Osteoblast (primary cell): ENCODE measurements at places on chromosomes 1 and 21. TPM values are rescaled to one million over a fixed set of nuclear protein-coding genes. Genes with fewer than 3 reads are reported as not detected.

DNA sequence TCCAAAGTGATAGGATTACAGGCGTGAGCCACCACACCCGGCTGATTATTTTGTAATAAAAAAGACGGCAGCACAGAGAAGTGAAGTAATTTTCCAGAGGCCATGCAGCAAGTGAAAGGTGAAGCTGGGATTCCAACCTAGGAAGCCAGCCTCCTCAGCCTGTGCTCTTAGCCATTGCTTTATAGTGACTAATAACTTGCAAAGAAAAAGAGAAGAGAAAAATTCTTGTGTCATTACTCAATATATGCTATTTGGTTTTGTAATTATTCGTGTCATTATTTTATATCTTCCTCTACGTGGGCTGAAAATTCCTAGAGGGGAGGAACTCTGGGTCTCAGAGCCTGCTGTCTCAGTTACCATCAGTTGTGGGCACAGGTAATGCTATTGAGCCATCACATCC is 1.6 kb upstream of the IER5 start:
- peak overlapping the region; percentile 91 for H3K27ac ChIP-seq
- peaks cover 21% of the 10 kb centered on the region for H3K36me3 ChIP-seq
- peaks cover 22% of the 10 kb centered on the region for H3K4me1 ChIP-seq

- peaks cover 33% of the 10 kb centered on the region for H3K4me1 ChIP-seq
- no peaks in the 10 kb centered on the region for H3K27me3 ChIP-seq
- DNase-seq: peak; percentile 10
- peak overlapping the region; percentile 98 for H3K27ac ChIP-seq
- H3K4me3 ChIP-seq: no peak overlapping the region
- H3K36me3 ChIP-seq: no peaks in the 10 kb centered on the region
Measured at GRCh38 chr1:181135437-181135731, 46.9 kb downstream of the IER5 start.

DNA sequence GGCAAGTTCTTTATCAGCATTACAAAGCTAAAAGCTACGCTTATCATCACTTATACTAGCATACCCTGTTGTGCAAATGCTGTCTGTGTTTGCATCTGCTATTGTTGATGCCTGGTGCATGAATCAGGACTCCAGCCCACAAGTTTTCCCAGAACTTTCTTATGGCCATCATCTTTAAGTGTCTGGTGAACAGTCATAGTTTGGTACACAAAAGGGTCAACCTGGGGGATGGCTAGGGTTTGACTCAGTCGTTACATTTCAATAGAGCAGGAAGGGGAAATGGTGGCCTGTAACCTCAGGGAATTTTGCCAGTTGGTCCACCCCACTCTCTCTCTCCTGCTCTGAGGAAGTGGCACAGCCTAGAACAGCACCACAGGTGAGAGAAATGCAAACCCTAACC is 35.4 kb downstream of the SELL start:
- H3K27ac ChIP-seq: no peak overlapping the region
- no peak overlapping the region for H3K4me3 ChIP-seq
- H3K36me3 ChIP-seq: no peaks in the 10 kb centered on the region
- no peaks in the 10 kb centered on the region for H3K4me1 ChIP-seq

DNA sequence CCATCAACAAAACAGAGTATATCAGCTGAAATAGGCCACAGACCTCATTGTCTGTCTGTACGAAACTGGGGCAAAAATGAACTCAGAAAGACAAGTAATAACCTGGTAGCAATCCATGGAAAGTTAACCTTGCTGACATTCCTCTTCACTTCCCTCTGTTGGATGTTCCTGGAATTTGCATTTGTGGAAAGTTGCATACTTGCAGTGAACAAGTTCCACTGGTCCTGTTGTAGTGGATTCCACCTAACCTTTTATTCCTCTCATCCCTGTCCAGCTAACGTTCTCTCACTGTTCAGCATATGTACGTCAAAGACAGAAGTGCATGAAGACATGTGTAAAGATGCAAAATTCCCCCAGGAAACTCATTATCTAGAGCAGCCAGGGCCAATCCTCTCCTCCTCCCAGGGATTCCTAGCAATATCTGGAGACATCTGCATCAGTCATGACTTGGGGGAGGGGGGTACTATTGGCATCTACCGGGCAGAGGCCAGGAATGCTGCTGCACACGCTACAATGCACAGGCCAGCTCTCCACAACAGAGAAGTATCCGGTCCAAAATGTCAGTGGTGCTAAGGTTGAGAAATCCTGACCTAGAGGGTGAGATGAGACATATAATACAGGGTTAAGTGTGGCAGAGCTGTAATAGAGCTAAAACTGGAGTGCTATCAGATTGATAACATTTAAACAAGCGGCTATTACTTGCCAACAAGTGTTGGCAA is 8.2 kb downstream of the LPAR3 start:
- H3K27ac ChIP-seq: no peak overlapping the region
- no peaks in the 10 kb centered on the region for H3K36me3 ChIP-seq
- H3K4me3 ChIP-seq: no peak overlapping the region
- H3K4me1 ChIP-seq: peaks cover 2% of the 10 kb centered on the region
- H3K27me3 ChIP-seq: no peaks in the 10 kb centered on the region

- no peaks in the 10 kb centered on the region for H3K27me3 ChIP-seq
- no peaks in the 10 kb centered on the region for H3K36me3 ChIP-seq
- no peak overlapping the region for H3K4me3 ChIP-seq
- peak overlapping the region; percentile 31 for H3K27ac ChIP-seq
Measured at GRCh38 chr1:7579831-7580804, 191.0 kb upstream of the VAMP3 start.

- DNase-seq: peak; percentile 76
- H3K4me1 ChIP-seq: peaks cover 6% of the 10 kb centered on the region
- H3K36me3 ChIP-seq: no peaks in the 10 kb centered on the region
- no peaks in the 10 kb centered on the region for H3K27me3 ChIP-seq
- H3K27ac ChIP-seq: peak overlapping the region; percentile 56
- peak overlapping the region; percentile 88 for H3K4me3 ChIP-seq
Measured at GRCh38 chr1:2642131-2642559, 9.3 kb upstream of the MMEL1 start.

- no peak overlapping the region for H3K4me3 ChIP-seq
- DNase-seq: peak; percentile 85
- H3K27me3 ChIP-seq: no peaks in the 10 kb centered on the region
- peaks cover 30% of the 10 kb centered on the region for H3K36me3 ChIP-seq
- no peak overlapping the region for H3K27ac ChIP-seq
Measured at GRCh38 chr1:111769517-111770146, 13.9 kb downstream of the DDX20 start.

DNA sequence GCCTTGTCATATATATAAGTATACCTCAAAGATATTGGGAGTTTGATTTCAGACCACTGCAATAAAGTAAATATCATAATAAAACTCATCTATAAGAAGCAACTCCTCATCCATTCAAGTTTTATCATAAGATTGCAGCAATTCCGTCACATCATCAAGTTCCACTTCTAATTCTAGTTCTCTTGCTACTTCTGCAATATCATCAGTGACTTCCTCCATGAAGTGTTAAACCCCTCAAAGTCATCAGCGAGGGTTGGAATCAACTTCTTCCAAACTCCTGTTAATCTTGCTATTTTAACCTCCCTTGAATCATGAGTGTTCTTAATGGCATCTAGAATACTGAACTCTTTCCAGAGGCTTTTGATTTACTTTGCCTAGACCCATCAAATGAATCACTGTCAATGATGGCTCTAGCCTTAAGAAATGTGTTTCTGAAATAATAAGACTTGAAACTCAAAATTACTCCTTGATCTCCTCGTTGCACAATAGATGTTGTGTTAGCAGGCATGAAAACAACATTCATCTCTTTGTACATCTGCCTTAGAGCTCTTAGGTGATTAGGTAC is 88.3 kb downstream of the RPE65 start:
- peaks cover 5% of the 10 kb centered on the region for H3K4me1 ChIP-seq
- H3K27ac ChIP-seq: no peak overlapping the region
- H3K4me3 ChIP-seq: no peak overlapping the region

GRCh38 chr1:99365141-99365540 is 100.8 kb downstream of the PLPPR4 start:
- H3K27me3 ChIP-seq: no peaks in the 10 kb centered on the region
- no peak overlapping the region for H3K27ac ChIP-seq
- DNase-seq: no peak

GRCh38 chr1:52102336-52103013 is 39.4 kb upstream of the ZFYVE9 start:
- no peaks in the 10 kb centered on the region for H3K36me3 ChIP-seq
- H3K4me3 ChIP-seq: no peak overlapping the region
- no peaks in the 10 kb centered on the region for H3K27me3 ChIP-seq
- no peak overlapping the region for H3K27ac ChIP-seq

- H3K27ac ChIP-seq: no peak overlapping the region
- no peaks in the 10 kb centered on the region for H3K4me1 ChIP-seq
- no peaks in the 10 kb centered on the region for H3K36me3 ChIP-seq
- DNase-seq: no peak
Measured at GRCh38 chr1:31443673-31444072, 30.7 kb downstream of the SERINC2 start.

DNA sequence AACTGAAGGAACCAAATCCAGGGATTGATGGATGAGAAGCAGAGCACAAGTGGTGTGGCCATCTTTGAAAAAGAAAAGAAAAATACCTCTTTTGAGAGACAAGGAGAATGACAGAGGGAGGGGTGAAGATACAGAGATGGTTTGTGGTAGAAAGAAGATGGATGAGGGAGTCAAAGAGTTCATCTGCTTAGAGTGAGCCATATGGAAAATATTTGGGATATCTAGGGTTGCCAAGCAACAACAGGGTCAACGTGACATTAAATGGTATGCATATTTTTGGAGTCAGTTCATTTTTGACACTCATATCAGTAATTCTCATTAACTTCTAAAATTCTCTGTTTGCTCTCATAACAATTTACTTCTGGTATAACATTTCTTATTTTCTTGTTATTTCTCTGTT is 50.7 kb downstream of the MACF1 start:
- no peak for DNase-seq
- peaks cover 42% of the 10 kb centered on the region for H3K36me3 ChIP-seq
- H3K27me3 ChIP-seq: no peaks in the 10 kb centered on the region
- no peak overlapping the region for H3K4me3 ChIP-seq
- peak overlapping the region; percentile 15 for H3K27ac ChIP-seq
- peaks cover 19% of the 10 kb centered on the region for H3K4me1 ChIP-seq

DNA sequence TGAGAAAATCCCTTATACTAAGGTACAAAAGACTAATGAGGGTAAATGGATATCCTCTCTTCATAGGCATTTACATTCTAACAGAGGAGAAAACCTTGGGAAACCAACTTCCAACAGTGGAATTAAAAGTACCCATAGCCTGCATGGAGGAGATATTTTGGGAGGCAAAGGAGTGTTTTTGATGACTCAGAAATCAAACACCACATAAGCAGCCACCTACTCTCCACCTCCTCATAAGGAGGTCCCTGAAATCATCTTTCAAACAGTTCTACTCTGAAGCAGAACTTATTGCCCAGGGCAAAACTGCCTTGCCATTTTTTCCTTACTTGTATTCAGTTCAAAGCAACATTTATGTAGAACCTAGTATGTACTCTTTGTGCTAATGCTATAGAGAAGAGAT is 211.3 kb downstream of the KCNH1 start:
- H3K4me3 ChIP-seq: no peak overlapping the region
- H3K4me1 ChIP-seq: peaks cover 4% of the 10 kb centered on the region
- no peaks in the 10 kb centered on the region for H3K36me3 ChIP-seq
- DNase-seq: no peak
- no peaks in the 10 kb centered on the region for H3K27me3 ChIP-seq

DNA sequence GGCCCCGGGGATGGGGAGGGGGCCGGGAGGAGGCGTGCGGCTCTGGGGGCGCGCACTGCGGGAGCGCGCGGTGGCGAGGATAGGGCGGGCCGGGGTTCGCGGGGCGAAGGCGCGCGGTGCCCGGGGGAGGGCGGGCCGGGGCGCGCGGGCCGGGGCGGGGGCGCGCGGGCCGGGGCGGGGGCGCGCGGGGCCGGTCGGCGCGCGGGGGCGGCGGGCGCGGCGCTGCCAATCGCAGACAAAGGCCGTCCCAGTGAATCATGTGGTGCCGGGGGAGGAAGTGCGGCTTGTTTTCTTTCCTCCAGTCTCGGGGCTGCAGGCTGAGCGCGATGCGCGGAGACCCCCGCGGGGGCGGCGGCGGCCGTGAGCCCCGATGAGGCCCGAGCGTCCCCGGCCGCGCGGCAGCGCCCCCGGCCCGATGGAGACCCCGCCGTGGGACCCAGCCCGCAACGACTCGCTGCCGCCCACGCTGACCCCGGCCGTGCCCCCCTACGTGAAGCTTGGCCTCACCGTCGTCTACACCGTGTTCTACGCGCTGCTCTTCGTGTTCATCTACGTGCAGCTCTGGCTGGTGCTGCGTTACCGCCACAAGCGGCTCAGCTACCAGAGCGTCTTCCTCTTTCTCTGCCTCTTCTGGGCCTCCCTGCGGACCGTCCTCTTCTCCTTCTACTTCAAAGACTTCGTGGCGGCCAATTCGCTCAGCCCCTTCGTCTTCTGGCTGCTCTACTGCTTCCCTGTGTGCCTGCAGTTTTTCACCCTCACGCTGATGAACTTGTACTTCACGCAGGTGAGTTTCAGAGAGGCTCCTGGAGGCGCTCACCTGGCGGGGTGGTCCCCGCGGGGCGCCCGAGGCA is at the start of gene GPR137B:
Gene GPR137B, plus strand, starts transcription at position 287 of the 851 bp plus-strand sequence. Its CDS starts 84 bp downstream, at position 371.
- peak; percentile 98 for DNase-seq
- H3K4me3 ChIP-seq: peak within 1 kb of the TSS; percentile 89
- no peak within 1 kb of the TSS for H3K27ac ChIP-seq
- peaks cover 9% of the 10 kb centered on the region for H3K27me3 ChIP-seq

DNA sequence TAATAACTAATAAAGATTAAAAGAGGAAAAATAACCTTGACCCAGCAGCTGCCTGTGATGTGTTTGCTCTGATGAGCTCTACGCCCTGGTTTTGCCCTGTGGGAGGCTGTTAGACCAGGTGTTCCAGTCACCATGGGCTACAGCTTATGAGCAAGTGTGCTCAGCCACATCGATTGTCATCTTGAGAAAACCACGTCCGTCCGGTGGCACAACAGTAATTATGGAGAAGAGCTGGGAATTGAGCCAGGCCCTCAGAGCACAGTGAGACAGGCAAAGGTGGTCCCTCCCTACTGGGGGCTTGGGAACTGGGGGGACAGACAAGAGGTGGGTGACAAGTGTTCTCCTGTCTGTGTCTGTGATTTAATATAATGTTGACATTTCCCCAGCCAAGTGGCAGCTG is 420.5 kb downstream of the MATN1 start:
- no peak overlapping the region for H3K4me3 ChIP-seq
- no peaks in the 10 kb centered on the region for H3K27me3 ChIP-seq
- H3K36me3 ChIP-seq: no peaks in the 10 kb centered on the region
- no peak for DNase-seq

DNA sequence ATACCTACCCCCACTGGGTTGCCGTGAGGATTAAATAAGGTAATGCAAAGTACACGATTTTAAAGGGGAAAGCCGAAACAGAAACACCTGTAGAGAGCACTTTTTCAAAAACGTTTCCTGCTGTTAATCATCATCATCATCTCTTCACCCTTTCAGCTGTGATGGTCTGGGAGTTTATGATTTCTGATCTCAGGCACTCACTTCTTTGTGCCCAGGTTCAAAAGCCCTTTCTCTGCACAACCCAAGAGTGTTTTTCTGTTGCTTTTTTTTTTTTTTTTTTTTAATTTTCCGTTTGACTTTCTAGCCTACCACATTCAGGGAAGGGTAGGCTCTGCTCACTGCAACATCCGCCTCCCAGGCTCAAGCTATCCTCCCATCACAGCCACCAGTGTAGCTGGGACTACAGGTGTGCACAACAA is 936 bp upstream of the UBXN11 start:
- H3K4me3 ChIP-seq: peak overlapping the region; percentile 86
- H3K27me3 ChIP-seq: no peaks in the 10 kb centered on the region
- peaks cover 23% of the 10 kb centered on the region for H3K4me1 ChIP-seq
- H3K36me3 ChIP-seq: no peaks in the 10 kb centered on the region
- peak; percentile 38 for DNase-seq
- no peak overlapping the region for H3K27ac ChIP-seq

SYPL2 gene
- total RNA-seq: 0.88 and 1.8 TPM in 2 replicates

RGS7 gene
- 0.36 and 0.59 TPM in 2 replicates for total RNA-seq

PLPPR5 gene
- total RNA-seq: not detected in 2 replicates

ILDR2 gene
- under 0.01 and 0.36 TPM in 2 replicates for total RNA-seq

SFN gene
- under 0.01 and 0.29 TPM in 2 replicates for total RNA-seq

CFHR3 gene
- total RNA-seq: 0.36 TPM in 1 of 2 replicates, not detected in the other
